Activated CD8-positive, alpha-beta memory T cell treated with anti-CD3 and anti-CD28 coated beads for 4 hours (primary cell): ENCODE measurements at places on chromosomes 7 and 10.

DNA sequence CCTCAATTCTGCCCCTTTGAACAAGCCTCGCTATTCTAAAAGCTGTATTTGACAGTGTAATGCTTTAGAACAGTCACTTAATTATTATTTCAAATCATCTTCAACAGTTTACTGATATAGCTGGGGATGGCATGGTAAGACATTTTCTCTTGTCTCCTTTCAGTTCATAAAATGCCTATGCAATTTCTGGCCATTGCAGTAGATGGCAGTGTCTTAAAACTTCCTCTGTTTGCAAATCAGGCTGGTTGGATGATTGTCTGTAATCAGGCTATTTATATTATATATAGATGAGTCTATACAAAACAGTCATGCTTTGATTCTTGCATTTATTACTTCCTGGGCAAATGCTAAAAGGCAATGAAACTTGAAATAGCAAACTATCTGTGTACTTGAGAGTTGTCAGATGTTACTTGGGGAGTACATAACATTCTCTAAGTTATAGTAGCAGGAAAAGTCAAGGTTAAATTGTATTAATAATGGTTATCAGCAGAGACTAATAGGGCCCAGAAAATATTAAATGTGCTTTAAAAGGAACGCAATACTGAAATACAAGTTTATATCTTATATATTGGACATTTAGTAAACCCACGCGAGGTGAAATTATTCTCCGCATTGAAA, 55.5 kb upstream of the LHFPL3 start:
- no peak for DNase-seq

DNA sequence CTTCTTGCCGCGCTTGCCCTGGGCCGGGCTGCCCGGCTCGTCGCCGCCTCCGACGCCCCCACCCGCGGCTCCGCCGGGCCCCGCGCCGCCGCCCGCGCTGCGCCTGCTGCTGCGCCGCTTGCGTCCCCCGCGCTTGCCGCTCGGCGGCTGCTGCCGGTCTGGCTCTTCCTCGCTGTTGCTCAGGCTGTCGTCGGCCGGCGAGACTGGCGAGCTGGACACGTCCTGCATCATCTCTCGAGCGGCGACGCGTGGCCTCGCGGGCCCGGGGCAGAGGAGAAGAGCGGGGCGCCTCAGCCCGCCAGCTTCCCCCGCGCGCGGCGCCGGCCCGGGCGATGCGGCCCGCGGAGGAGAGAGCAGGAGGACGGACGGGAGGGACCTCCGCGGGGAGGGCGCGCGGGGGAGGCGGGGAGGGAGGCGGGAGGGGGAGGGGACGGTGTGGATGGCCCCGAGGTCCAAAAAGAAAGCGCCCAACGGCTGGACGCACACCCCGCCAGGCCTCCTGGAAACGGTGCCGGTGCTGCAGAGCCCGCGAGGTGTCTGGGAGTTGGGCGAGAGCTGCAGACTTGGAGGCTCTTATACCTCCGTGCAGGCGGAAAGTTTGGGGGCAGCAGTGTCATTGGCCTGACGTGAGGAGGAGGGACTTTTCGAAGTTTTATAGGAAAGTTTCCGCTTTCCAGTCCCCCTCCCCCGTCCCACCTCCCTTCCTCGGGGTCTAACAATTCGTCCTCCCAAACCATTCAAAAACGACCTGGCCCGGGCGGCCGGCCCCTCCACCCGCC, at the start of gene TWIST1:
Gene TWIST1, minus strand, starts transcription at position 546 of the 779 bp plus-strand sequence. Its CDS starts 315 bp downstream, at position 231.
- no peak for DNase-seq

DNA sequence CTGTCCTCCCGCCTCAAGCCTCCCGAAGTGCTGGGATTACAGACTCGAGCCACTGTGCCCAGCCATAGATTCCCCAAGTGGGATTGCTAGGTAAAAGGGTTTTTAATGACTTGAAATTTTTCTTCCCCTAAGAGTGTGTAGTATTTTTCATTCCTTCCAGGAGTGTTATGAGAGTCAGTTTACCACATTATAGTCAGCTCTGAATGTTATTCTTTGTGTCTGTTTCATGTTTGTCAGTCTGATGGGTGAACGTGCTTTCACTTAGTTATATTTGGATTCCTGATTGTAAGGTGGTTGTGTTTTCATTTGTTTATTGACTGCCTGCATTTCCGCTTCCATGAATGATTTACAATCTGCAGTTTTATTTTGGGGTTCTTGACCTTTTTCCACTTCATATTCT, 6.3 kb downstream of the ZNF212 start:
- DNase-seq: no peak

- no peak for DNase-seq
These were observed 485.7 kb downstream of the PTPRN2 start for GRCh38 chr7:158101821-158102450.

DNA sequence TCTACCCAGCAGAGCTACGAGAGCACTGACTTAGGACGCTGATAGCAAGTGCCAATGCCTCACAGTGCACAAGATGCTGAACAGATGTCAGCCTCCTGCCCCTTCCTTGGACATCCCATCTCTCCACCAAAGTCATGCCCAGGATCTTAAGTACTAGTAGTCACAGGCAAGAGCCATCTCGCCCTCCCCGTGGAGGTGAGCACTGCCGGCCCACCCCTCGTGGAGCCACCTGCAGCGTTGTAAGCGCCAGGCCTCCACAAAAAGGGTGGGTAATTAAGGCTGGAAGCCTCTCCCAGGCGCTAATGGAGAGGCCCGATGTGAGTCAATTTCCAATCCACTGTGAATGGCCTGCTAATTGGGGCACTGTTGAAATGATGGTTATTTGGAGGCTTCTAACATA, 156.2 kb downstream of the GRID1 start:
- no peak for DNase-seq

DNA sequence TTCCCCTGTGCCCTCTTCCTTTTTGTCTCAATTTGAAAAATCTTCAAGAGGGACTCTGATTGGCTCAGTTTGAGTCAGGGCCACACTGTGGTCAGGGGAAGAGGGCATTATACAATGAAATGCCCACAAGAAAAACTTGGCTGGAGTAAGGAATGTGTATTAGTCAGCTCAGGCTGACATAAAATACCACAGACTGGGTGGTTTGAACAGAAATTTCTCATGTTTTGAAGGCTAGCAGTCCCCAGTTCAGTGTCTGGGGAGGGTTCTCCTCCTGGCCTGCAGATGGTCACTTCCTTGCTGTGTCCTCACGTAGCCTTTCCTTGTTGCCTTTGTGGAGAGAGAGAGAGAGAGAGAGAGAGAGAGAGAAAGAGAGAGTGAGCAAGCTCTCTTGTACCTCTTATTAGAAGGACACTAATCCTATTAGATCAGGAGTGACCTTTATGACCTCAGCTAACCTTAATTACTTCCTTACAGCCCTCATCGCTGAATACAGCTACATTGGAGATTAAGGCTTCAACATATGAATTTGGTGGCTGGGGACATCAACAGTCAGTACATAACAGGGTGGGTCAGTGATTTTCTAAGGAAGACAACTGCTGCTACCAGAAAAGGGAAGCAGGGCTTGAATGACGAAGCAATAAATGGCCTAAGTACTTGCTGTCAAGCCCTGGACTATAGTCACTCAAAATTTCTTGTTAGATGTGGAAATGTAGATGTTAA, 25.8 kb upstream of the FAM13C start:
- no peak for DNase-seq

GRCh38 chr10:132056663-132057062, 9.1 kb upstream of the JAKMIP3 start:
- DNase-seq: no peak

DNA sequence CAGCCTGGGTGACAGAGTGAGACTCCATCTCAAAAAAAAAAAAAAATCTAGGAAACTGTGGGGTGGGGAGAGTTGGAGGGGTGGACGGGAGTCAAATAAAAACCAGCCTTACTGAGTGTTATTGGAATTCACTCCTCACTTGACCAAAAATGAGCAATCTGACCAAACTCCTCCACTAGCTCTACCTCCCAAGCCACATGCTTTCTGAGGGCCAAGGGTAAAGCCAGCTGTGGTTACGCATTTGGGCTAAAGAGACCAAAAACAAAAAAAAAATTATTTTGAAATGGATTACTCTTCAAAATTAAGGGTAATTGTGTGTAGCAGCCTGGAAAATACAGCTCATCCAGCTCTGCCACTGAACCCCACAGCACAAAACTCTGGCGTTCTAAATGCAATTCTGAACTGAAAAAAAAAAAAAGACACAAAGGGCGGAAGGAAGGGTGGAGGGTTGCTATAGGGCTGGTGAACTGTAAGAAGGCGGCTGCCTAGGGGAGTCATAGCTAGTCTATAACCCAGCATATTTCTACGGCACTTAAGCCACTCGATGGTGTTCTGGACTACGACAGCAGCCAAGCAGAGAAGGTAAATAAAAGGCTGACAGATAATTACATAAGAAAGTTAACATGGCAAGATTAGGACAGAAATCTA, 7.8 kb downstream of the ELMO1 start:
- no peak for DNase-seq

DNA sequence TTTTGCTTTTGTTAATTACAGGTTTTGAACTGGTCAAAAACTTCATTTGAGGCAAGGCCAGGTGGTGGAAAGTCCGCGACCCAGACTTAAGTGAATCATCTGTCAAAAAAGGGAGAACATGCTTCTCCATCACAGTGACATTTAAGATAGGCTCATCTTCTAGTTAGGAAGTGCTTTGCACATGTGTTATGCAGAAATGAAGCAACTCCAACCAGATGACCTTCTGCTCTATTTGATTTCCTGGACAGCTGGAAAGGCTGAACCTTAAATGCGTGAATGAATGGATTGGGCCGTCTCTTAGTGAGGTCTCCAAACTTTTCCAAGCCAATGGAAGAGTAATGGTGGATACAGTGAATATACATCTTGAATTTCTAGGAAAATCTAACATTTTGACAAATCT, 101.6 kb upstream of the FAM13C start:
- no peak for DNase-seq

DNA sequence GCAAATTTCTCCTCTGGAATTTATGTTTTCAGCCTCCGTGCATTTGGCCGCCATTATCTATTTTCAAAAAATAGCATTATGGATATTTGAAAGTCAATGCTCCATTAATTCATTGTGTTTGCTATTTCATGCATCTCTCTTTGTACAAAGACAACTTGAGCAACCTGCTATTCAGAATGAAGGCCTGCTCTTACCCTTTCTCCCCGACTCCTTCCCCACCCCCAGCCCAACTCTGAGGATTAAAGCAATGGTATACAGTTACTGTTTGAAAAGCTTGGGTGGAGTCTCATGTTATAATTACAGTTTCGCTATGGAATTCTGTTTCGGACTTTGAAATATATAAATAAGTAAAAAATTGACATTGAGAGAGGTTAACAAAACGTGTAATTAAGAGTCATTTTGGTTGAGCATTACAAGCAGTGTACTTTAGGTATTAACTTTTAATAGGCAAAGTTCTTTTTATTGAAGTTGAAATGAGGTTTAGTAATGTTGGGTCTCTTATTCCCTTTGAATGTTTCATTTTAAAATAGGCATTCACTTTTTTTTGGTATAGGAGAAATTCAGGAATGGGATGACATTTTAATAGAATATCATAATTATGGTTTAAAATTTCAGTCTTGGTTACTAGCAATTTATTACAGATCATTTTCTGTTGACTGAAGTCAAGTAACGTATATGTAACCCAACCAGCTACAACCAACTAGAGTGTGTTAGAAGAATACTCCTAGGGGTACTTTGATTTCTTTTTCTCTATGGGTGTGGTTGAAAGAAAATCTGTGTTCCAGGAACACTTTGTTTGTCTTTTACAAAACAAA, 93.1 kb downstream of the ARID5B start:
- DNase-seq: no peak

GRCh38 chr10:130795819-130796218, 515.7 kb downstream of the TCERG1L start:
- no peak for DNase-seq

DNA sequence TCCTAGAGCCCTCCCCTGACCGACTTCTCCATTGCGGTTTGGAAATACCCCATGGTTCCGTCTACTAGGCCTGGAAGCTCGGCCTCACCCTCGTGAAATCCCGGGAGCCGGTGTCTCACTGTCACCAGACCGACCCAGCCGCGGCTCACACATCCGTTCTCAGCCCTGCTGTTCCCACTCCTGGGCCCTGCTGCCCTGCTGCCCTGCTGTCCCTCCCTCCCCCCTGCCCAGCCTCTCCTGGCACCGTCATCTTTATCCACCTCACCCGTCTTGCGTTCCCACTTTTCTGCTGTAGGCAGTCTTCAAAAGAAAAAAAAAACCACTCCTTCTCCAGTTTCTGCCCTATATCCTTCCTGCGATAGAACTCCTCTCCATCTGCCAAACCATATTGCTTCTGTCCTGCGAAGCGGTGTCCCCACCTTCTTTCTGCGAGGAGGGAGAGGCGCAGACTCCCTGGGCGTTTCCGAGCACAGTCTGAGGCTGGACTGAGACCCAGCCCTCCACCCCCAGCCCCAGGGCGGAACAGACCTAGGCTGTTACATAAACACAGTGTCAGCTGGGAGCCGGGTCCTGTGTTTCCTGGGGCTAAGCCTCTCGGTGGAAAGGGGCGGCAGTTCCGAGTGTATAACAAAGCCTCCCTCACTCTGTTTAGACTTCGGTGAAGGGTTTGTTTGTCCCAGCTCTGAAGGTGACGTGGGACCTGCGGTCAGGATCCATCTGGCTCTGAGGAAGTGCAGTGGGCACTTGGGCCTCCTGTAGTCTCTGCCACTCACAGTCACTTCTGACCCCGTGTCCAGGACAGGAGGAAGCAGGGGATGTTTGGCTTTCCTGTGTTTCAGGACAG, 2.8 kb downstream of the AGAP3 start:
- DNase-seq: no peak

DNA sequence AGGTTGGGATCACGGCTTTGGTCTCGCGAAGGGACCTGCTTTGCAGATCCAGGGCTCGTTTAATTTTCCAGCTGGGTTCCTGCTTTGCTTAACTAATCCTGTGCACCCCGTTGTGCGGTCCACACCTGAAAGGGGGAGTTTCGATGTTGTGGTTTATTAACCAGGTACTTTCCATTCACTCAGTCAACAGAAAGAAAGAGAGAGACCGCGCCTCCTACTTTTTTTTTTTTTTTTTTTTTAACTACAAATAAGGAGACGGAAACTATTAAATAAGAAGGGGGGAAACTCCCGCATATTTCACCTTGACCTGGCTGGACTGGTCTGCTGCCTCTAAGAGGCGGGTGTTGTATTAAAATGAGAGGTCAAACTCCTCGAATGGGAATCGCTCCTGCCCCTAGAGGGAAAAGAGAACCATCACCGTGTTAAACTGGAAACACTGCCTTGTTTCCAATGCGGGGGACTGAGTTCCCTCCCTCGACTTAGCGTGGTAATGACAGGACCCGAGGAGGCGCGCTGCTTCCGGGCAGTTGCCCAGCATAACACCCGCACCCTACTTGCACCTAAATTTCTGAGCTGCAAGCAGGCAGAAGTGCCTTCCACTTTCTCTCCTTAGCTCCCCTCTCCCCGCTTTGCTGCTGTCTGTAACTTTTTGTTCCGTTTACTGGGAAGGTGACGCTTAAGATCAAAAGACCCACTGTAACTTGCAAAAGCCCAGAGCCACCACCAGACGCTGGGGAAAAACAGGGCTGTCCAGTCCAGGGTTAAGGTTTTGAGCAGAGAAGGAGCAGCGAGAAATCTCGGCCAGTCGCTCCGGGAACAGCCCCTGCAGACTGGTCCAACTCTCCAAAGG, 1.1 kb upstream of the ITGB8 start:
- DNase-seq: no peak

- no peak for DNase-seq
These were observed 28.1 kb upstream of the KIF5B start for GRCh38 chr10:32084185-32084851.
